ENCODE measurements at places on chromosomes 12 and 14.

GRCh38 chr14:34714320-34715126 is at the start of gene CFL2:
Gene CFL2, minus strand, starts transcription at chr14:34714593. Its CDS starts 53 bp downstream, at chr14:34714540.
- peak; percentile 47 for DNase-seq

DNA sequence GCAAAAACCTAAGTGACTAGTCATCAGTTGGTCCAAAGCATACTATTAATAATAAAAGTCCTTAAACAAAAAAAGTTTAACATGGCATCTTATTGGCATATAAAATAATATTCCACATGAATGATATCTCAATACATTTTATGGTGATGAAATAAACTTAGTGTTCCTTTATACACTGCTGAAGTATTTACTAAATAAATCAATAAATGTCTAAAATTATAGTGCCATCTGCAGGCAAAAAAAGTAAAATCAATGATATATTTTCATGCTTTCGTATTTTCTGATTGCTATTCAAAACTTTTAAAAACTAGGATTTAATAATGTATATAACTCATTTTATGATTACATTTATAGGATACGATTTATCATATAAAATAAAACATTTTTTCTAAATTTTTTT is 30.5 kb downstream of the PUS7L start:
- DNase-seq, result no peak

- no peak for DNase-seq
These were observed 34.7 kb downstream of the FBXL14 start for GRCh38 chr12:1559676-1560091.

- no peak for DNase-seq
These were observed 29.1 kb downstream of the FSCB start for GRCh38 chr14:44477953-44478352.

DNA sequence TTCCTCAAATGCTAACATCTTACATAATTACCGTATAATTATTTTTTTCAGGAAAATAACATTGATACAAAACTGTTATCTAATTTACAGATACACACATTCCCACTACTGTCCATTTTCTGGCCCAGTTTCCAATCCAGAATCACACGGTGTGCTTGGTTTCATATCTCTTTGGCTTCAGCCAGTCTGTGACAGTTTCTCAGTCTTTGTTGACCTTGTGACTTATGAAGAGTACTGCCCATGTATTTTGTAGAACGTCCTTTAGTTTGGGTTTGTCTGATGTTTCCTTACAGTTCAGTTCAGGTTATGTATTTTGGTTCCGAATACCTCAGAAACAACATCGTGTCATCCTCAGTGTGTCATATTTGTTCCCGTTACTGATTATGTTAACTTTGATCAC is 16.2 kb downstream of the RXYLT1 start:
- no peak for DNase-seq

Data from stimulated activated CD8-positive, alpha-beta memory T cell treated with anti-CD3 and anti-CD28 coated beads, Interleukin-4, amount 100 ng/mL, for 1 hour (primary cell).